ENCODE measurements at places on chromosomes 16 and 17. TPM values are rescaled to one million over a fixed set of nuclear protein-coding genes. Genes with fewer than 3 reads are reported as not detected.

DNA sequence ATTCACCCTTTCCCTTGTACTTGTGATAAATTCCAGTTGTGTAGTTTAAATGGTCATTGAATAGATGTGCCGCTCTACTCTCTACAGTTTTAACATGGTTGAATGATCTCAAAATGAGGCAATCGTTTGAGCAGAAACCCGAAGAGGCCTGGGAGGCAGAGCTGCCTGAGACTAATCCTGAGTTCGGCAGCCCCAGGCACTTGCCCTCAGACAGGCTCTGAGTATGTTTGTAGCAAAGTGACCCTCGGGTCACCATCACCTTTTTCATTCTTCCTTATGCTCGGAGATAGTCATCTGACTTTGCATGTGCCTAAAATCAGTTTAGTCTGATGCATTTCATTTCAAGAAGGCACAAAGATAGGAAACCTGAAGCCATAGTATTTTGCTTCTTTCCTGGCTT is 184.0 kb upstream of the RBFOX1 start:
- no peak overlapping the region for H3K27ac ChIP-seq
- no peaks in the 10 kb centered on the region for H3K4me1 ChIP-seq
- no peaks in the 10 kb centered on the region for H3K36me3 ChIP-seq

DNA sequence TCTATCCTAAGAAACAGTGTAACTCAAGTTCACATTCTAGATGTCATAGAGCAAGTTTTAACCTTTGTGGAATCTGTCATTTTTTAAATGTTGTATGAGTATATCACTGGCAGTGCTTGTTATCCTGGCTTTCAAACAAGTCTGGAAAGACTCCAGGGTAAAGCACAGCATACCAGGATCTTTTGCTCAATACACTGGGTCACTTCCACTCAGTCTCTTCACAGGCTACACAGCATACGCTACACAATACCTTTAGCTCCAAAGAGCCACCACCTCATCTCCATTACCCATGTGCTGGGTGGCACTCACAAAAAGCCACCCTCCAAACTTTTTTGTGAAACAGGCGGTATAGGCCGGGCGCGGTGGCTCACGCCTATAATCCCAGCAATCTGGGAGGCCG is 69.5 kb downstream of the PARN start:
- no peak for DNase-seq
- no peak overlapping the region for H3K27ac ChIP-seq
- H3K36me3 ChIP-seq: peaks cover 24% of the 10 kb centered on the region
- H3K27me3 ChIP-seq: no peaks in the 10 kb centered on the region

- no peak for DNase-seq
- H3K4me3 ChIP-seq: no peak overlapping the region
- peaks cover 12% of the 10 kb centered on the region for H3K36me3 ChIP-seq
- H3K4me1 ChIP-seq: peaks cover 14% of the 10 kb centered on the region
- no peak overlapping the region for H3K27ac ChIP-seq
These were observed 2.2 kb downstream of the SH2B1 start for GRCh38 chr16:28865722-28866453.

GRCh38 chr17:80698297-80698696 is 153.7 kb downstream of the RPTOR start:
- DNase-seq: no peak
- H3K27ac ChIP-seq: no peak overlapping the region
- no peak overlapping the region for H3K4me3 ChIP-seq
- H3K4me1 ChIP-seq: peaks cover 53% of the 10 kb centered on the region

DNA sequence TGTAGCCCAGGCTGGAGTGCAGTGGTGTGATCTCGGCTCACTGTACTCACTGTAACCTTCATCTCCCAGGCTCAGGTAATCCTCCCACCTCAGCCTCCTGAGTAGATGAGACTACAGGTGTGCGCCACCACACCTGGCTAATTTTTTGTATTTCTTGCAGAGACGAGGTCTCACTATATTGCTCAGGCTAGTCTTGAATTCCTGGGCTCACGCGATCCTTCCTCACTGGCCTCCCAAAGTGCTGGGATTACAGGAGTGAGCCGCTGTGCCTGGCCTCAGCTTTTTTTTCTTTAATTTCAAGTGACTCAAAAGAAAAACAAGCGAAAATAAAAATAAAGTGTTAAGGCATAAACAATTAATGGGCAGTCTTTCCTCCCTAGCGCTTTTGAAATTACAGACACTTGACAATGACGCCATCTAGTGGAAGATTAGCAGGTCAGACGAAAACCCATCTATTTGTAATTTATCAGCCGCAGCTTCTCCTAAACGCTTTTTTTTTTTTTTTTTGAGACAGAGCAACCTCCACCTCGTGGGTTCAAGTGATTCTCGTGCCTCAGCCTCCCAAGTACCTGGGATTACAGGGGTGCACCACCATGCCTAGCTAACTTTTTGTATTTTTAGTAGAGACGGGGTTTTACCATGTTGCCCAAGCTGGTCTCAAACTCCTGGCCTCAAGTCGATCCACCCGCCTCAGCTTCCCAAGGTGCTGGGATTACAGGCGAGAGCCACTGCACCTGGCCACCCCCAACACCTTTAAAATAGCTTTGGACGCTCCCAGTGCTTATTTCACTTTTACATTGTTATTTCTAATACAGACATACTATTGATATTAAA is 28.1 kb upstream of the PECAM1 start:
- H3K4me3 ChIP-seq: peak overlapping the region; percentile 27
- H3K4me1 ChIP-seq: no peaks in the 10 kb centered on the region
- no peaks in the 10 kb centered on the region for H3K27me3 ChIP-seq
- H3K27ac ChIP-seq: no peak overlapping the region
- H3K36me3 ChIP-seq: no peaks in the 10 kb centered on the region

- H3K36me3 ChIP-seq: no peaks in the 10 kb centered on the region
- no peak for DNase-seq
- H3K27ac ChIP-seq: no peak overlapping the region
- no peak overlapping the region for H3K4me3 ChIP-seq
- H3K27me3 ChIP-seq: no peaks in the 10 kb centered on the region
- H3K4me1 ChIP-seq: no peaks in the 10 kb centered on the region
These were observed 114.2 kb upstream of the TMEM97 start for GRCh38 chr17:28204751-28205150.

DNA sequence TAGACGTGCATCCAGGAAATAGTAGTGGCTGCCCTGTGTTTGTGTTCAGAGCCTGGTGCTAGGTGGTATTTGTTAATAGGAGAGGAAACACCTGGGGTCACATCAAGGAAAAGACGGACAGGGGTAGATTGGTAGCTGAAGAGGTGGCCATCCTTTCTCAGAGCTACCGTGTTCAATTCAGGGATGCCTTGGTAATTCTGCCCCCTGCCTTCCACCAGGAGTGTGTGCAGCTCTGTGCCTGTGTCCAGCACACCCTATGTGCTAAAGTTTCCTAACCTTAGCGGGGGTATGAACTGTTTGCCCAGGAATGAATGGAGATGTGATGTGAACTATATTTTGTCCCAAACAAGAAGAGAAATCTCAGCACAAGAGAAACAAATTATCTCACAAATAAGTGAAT is 174.1 kb upstream of the MPHOSPH6 start:
- no peaks in the 10 kb centered on the region for H3K4me1 ChIP-seq
- no peak overlapping the region for H3K4me3 ChIP-seq
- no peak for DNase-seq
- H3K27me3 ChIP-seq: no peaks in the 10 kb centered on the region
- H3K27ac ChIP-seq: no peak overlapping the region

GRCh38 chr17:9408868-9409829 is 166.5 kb downstream of the STX8 start:
- no peaks in the 10 kb centered on the region for H3K27me3 ChIP-seq
- DNase-seq: peak; percentile 52
- H3K27ac ChIP-seq: peak overlapping the region; percentile 75
- H3K36me3 ChIP-seq: no peaks in the 10 kb centered on the region

- peak overlapping the region; percentile 94 for H3K27ac ChIP-seq
- H3K36me3 ChIP-seq: peaks cover 14% of the 10 kb centered on the region
- no peaks in the 10 kb centered on the region for H3K4me1 ChIP-seq
- peak overlapping the region; percentile 80 for H3K4me3 ChIP-seq
- peak; percentile 95 for DNase-seq
- no peaks in the 10 kb centered on the region for H3K27me3 ChIP-seq
These were observed 597 bp downstream of the LIG3 start for GRCh38 chr17:34980681-34981537.

DNA sequence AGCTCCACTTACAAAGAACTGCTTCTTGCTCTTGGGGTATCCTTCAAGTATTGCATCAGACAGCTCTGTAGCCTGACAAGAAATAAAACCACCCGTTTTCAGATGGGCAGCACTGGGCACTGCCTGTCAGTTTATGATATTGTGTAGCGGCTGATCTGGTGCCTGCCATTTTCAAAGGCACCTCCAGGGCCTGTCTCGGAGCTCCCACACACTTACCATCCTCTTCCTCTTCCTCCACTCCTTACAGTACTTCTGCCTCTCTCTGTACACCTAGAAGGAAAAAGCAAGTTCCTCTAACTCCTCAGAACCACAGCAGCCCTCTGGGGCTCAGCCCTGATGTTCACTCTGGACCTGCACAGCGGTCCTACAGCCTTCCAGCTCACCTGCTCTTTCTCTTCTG is 4.4 kb downstream of the PSMC3IP start:
- H3K36me3 ChIP-seq: peaks cover 61% of the 10 kb centered on the region
- H3K27ac ChIP-seq: no peak overlapping the region

DNA sequence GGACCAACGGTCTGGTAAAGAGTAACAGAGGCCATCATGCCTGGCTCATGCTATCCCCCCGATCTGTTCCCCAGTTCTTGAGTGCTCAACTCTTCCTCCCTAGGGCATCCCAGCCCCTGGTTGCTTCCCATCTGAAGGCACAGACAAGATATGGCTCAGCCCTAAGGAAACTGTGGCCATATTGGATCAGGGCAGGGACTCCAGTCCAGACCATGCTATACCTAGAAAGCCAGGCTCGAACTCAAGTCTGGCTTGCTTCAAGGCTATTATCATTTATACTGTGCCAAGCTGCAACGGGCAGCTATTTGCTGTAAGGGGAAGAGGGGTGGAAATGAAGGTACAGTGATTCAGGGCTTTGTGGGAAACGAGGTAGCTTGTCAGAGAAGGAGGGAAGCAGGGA is 2.8 kb downstream of the UBTF start:
- H3K27ac ChIP-seq: no peak overlapping the region
- DNase-seq: no peak
- peaks cover 45% of the 10 kb centered on the region for H3K36me3 ChIP-seq
- no peaks in the 10 kb centered on the region for H3K27me3 ChIP-seq
- H3K4me1 ChIP-seq: peaks cover 12% of the 10 kb centered on the region

- no peak for DNase-seq
- no peaks in the 10 kb centered on the region for H3K27me3 ChIP-seq
- no peak overlapping the region for H3K27ac ChIP-seq
- H3K4me3 ChIP-seq: no peak overlapping the region
- peaks cover 5% of the 10 kb centered on the region for H3K36me3 ChIP-seq
These were observed 27.6 kb downstream of the CCDC40 start for GRCh38 chr17:80063830-80064585.

DNA sequence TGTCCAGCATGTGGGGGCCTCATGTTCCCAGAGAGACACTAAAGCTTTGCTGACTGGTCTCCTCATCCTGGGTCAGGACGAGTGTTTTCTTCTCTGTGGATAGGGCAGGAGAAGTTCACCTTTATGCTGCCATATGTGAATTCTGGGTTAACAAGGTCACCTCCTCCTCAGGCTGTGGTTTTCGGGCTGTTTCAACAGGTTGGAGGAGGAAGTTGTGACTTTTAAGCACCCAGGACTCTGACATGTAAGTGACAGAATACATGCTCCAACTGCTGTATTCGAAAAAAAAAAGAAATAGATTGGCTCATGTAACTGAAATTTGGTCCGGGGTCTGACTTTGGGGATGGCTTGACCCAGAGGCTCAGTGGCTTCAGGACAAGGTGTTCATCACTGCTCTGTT is 54.2 kb downstream of the SNX20 start:
- H3K4me1 ChIP-seq: no peaks in the 10 kb centered on the region
- H3K36me3 ChIP-seq: no peaks in the 10 kb centered on the region
- no peak for DNase-seq
- no peak overlapping the region for H3K4me3 ChIP-seq
- no peaks in the 10 kb centered on the region for H3K27me3 ChIP-seq

DNA sequence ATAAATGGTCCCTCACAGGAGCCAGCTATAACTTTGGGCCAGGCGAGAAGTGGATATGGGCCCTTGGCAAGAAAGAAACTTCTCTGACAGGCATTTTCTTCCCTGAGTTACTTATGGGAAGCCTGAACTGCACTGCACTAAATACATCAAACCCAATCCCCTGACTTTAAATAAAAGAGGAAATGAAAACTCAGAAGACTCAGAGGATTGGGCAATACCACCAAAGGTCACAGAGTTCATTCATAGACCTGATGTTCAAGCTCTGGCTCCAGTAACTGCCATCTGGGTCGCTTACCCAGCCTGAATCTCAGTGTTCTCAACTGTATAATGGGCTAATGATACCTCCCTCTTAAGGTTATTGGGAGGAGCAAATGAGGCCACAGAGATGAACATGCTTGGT is 815 bp downstream of the KRT35 start:
- no peaks in the 10 kb centered on the region for H3K4me1 ChIP-seq
- H3K27me3 ChIP-seq: no peaks in the 10 kb centered on the region
- no peak overlapping the region for H3K4me3 ChIP-seq
- no peaks in the 10 kb centered on the region for H3K36me3 ChIP-seq
- H3K27ac ChIP-seq: no peak overlapping the region

GRCh38 chr16:68923116-68923515 is 79.8 kb downstream of the TANGO6 start:
- H3K4me1 ChIP-seq: no peaks in the 10 kb centered on the region
- H3K4me3 ChIP-seq: no peak overlapping the region
- peaks cover 9% of the 10 kb centered on the region for H3K36me3 ChIP-seq
- no peak for DNase-seq
- H3K27ac ChIP-seq: no peak overlapping the region
- H3K27me3 ChIP-seq: no peaks in the 10 kb centered on the region

- H3K36me3 ChIP-seq: no peaks in the 10 kb centered on the region
- H3K27ac ChIP-seq: no peak overlapping the region
- peak; percentile 59 for DNase-seq
- no peak overlapping the region for H3K4me3 ChIP-seq
These were observed 4.6 kb downstream of the ZSCAN10 start for GRCh38 chr16:3094289-3095027.

- no peaks in the 10 kb centered on the region for H3K36me3 ChIP-seq
- peak overlapping the region; percentile 74 for H3K27ac ChIP-seq
- no peaks in the 10 kb centered on the region for H3K27me3 ChIP-seq
- peak overlapping the region; percentile 87 for H3K4me3 ChIP-seq
These were observed 137.7 kb upstream of the CORO6 start for GRCh38 chr17:29760279-29761039.

- H3K4me1 ChIP-seq: no peaks in the 10 kb centered on the region
- H3K4me3 ChIP-seq: no peak overlapping the region
- no peaks in the 10 kb centered on the region for H3K36me3 ChIP-seq
- no peak for DNase-seq
- no peak overlapping the region for H3K27ac ChIP-seq
These were observed 517.6 kb downstream of the MAF start for GRCh38 chr16:79082970-79083369.

GRCh38 chr17:40535924-40536294 is 29.4 kb downstream of the CCR7 start:
- H3K27me3 ChIP-seq: no peaks in the 10 kb centered on the region
- H3K4me3 ChIP-seq: no peak overlapping the region
- no peak for DNase-seq
- H3K36me3 ChIP-seq: no peaks in the 10 kb centered on the region
- H3K4me1 ChIP-seq: peaks cover 43% of the 10 kb centered on the region

NAA60 gene
- polyA plus RNA-seq: 21.5 TPM

GAST gene
- polyA plus RNA-seq: not detected

GAS2L2 gene
- not detected for polyA plus RNA-seq

KRT40 gene
- not detected for polyA plus RNA-seq

LRRC75A gene
- 1.3 TPM for polyA plus RNA-seq

TPSD1 gene
- polyA plus RNA-seq: not detected

CTU2 gene
- 16.5 TPM for polyA plus RNA-seq
